ENCODE measurements at places on chromosomes 16 and 17.

- no peak for DNase-seq
These were observed 5.0 kb downstream of the SLC5A2 start for GRCh38 chr16:31487720-31488467.

DNA sequence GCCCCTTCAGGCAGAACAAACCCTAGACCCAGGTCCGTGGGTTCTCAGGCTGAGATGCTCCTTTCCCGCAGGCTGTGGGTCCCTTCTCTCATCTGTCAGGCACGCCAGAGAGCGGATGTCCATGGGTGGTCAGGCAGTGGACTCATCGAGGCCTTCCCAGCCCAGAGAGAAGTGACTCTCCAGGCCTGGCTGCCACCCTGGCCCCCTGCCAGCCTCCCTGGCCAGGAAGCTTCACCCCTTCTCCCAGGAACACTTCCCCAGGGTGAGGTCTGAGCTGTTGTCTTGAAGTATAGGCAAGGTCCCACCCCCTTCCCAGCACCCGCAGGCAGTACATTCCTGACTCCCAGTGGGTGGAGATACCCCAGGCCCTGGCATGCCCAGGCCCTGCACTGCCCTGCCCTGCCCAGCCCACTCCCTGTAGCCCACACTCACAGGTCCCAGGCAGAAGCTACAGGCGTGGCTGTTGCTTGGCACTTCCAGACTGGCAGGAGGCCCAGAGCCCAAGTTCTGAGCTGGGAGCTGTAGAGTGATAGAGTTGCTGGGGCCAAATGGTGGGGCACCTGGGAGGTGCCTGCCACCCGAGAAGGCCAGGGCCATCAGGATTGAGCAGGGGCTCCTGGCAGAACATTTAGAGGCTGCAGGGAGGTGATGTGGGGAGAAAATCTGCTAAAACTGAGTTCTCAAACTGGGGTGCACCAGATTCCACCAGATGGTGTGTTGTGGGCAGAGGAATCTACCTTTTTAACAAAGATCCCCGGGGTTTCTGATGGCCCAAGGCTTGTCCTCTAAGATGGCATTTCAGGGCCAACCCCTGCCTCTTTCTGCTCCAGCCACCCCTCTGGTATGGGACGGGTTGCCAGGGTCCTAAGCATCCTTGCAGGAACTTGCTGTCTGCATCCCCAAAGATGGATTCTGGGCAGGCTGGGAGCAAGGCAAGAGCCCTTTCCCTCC is 6.7 kb downstream of the ITGA3 start:
- no peak for DNase-seq

- DNase-seq, result peak; percentile 35
These were observed 188.6 kb upstream of the PSMD7 start for GRCh38 chr16:74107795-74108610.

GRCh38 chr16:10613785-10614485 is 33.5 kb upstream of the EMP2 start:
- no peak for DNase-seq

DNA sequence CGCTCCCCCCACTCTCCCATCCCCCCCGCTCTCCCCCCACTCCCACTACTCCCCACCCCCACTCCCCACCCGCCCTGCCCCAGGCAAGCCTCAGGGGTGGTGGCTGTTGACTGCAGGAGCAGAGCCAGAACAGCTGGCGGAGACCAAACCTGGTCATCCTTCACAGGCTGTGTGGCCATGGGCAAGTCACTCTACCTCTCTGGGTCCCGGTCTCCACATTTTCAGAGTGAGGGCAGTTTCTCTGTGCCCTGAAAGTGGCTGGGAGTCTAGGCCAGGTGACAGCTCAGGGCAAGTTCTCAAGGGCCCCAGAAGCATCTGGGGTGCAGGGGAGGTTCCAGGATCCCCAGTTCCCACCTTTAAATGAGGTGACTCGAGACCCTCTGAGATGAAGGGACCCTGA is 15.1 kb upstream of the BAHCC1 start:
- no peak for DNase-seq

DNA sequence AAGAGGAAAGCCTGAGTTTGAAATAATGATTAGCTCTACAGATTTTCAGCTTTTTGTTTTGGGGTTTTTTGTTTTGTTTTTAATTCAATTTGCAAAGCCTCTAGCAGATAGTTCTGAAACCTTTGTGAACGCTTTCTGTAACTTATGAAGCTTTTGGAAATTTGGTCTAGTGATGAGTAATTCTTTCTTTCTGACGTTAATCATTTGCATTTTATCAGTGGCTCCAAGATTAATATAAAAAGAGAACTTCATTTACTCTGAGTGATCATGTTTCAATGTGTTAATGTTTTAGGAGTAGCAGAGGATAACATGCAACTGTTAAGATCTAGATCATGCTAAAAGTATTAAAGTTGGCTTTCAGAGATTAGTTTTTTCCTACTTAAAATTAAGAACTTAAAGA is 160.3 kb upstream of the TBX2 start:
- no peak for DNase-seq

GRCh38 chr16:50279504-50279865 is 13.1 kb downstream of the ADCY7 start:
- DNase-seq, result no peak

GRCh38 chr17:79338604-79339003 is 264.0 kb downstream of the ENGASE start:
- no peak for DNase-seq

- DNase-seq, result no peak
These were observed 212.8 kb upstream of the TNRC6C start for GRCh38 chr17:77745702-77746101.

DNA sequence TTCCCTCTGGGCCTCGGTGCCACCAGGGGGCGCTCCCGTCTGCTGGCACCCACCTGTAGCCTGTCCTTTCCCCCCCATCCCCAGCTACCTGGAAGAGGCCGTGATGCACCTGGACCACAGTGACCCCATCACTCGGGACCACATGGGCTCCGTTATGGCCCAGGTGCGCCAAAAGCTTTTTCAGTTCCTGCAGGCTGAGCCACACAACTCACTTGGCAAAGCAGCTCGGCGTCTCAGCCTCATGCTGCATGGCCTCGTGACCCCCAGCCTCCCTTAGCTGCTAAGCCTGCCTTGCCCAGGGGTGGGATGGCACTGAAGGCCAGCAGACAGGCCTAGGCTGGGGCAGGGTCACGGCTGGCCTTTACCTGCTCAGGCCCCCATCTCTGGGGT is 818 bp upstream of the NRN1L start:
- no peak for DNase-seq

- DNase-seq, result no peak
These were observed 18.8 kb upstream of the SLC5A11 start for GRCh38 chr16:24826817-24827566.

- no peak for DNase-seq
These were observed 23.8 kb downstream of the COTL1 start for GRCh38 chr16:84593825-84594724.

DNA sequence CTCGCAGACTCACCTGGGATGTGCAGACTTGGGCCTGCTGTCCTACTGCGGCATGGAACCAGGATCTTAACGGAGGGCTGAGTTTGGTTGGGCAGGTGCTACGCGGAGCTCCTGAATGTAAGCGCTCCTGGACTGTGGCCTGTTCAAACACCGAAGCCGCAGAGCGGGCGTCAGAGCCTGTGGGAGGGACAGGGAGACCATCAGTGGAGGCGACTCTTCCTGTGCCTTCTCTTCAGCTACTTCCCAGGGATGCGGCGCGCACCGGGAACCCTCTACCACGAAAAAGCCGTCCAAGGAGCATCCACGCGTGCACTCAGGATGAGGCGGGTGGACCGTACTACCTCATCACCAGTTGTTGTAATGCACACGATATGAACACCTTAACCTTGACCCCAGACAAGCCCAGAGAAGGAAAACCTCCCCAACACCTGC is 2.0 kb downstream of the USP36 start:
- DNase-seq, result no peak

GRCh38 chr17:73304971-73305812 is 6.6 kb downstream of the CDC42EP4 start:
- no peak for DNase-seq

- no peak for DNase-seq
These were observed 75.7 kb upstream of the BRD7 start for GRCh38 chr16:50444526-50444925.

DNA sequence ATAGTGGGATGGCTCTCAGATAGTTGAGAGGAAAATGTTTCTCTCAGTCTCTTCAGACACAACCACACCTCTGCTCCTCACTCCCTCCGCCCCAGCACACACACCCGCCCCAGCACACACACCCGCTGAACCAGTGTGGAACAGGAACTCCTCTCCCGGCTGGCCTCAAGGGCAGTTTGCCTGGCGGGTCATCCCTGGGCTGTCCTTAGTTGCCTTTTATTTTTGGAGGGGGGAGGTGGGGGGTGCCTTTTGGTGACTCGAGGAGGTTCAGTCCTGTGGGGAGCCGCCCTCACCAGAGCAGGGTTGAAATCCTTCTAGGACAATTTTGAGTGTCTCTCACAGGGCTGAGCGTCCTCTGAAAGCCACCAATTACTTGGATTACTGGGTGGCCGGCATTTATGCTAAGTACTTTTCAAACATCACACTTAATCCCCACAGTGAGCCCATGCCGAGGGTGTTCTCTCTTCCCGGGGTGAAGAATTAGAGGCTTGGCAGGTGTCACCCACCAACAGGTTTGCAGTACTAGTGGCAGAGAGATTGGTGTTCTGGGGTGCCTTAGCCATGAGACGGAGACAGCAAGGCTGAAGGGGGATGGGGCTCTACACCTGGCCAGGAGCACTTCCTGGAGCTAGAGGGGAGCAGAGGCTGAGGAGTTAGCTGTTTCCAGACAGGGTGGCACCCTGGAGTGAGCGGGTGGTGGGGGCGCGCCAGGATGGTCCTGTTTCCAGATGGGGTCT is 2.8 kb downstream of the RASD1 start:
- no peak for DNase-seq

GRCh38 chr17:41415833-41416335 is 8.5 kb downstream of the KRT37 start:
- DNase-seq, result no peak

- DNase-seq, result no peak
These were observed 372.7 kb upstream of the PSMD7 start for GRCh38 chr16:73923951-73924350.

- no peak for DNase-seq
These were observed 17.7 kb downstream of the KDM8 start for GRCh38 chr16:27220991-27221390.

- DNase-seq, result no peak
These were observed 3.9 kb upstream of the NXPH3 start for GRCh38 chr17:49571764-49572163.

GRCh38 chr17:30567231-30568116 is 90.3 kb downstream of the GOSR1 start:
- no peak for DNase-seq

- no peak for DNase-seq
These were observed 26.9 kb upstream of the ALDH3A2 start for GRCh38 chr17:19621697-19622096.

DNA sequence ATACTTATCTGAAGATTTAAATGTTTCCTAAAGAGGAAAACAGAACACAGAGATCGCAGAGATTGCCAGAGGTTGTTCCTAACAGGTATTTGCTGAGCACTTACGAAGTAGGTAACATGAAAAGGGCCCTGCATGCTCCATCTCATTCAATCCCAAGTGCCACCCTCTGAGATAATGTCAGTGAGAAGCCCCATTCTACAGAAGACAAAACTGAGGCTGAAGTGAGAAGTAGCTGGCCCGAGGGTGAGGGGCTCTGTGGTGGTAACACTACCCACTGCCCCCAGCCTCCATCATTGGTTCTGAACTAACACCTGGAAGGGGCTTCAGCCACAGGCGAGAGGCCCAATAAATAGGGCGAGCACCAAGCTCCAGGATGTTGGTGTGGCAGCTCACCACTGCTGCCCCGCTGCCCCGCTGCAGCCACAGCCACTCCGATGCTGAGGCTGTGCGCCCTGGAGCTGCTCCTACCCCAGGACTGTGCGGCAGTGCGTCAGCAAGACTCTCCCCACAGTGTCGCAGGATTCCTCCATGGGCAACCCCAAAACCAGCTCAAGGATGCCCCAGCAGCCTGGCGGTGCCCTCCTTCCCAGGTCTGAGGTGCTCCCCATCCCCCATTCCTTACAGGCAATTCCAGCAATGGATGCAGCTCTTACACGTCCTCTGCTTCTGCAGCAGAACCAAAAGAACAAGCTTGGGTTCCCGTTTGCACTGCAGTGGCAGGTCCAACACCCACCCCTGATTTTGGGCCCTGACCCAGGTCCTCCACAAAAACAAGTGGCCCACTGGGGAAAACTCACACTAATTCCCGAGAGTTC is 10.3 kb downstream of the FLCN start:
- no peak for DNase-seq

- DNase-seq, result no peak
These were observed 901 bp downstream of the CDYL2 start for GRCh38 chr16:80803339-80804055.

GRCh38 chr16:85512808-85513115 is 100.4 kb upstream of the GSE1 start:
- no peak for DNase-seq

DNA sequence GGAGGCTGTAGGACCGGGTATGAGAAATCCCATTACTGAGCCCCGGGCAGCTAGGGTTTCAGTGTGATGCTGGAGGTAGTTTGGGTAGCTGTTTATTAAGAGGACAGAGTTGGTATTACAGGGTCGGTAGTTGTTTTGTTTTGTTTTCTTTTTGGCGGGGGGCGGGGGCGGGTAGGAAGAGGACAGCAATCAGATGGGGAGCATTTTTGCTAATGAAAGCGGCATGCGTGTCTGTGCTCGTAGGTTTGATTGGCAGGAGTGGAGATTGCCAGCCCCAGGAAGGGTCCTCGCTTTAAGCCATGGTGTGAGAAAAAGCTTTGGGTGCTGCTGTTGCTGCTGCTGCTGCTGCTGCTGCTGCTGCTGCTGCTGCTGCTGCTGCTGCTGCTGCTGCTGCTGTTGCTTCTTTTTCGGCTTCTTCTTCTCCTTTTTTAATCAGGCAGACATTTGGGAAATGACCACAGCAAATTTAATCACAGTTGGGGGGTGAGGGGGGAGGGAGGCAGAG is 498.5 kb upstream of the ZFHX3 start:
- DNase-seq, result no peak

Data from HFF-Myc (cell line).